ENCODE measurements at places on chromosomes 2 and 18.
A peak's percentile ranks its signal among the peaks of the same experiment; 100 is the strongest.

DNA sequence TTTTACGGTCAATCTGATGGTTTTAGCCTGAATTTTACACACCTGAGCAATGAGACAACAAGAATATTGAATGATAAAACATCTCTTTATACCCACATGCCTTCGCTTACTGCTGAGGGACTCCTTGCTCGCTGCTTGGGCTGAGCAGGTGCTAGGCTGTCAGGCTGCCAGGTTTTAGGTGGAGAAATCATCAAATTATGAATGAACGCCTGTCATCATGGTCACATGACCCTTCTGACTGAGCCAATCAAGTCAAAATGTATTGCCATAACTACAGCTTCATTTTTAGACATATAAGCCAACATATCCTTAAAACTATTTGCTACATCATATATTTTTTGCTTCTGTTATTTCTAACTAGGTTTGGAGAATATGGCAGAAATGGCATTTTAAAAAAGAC lies 274.0 kb downstream of the LNPK start:
- DNase-seq, result no peak

- no peak for DNase-seq
Measured at GRCh38 chr2:34851804-34852203, 1252.7 kb upstream of the FAM98A start.

DNA sequence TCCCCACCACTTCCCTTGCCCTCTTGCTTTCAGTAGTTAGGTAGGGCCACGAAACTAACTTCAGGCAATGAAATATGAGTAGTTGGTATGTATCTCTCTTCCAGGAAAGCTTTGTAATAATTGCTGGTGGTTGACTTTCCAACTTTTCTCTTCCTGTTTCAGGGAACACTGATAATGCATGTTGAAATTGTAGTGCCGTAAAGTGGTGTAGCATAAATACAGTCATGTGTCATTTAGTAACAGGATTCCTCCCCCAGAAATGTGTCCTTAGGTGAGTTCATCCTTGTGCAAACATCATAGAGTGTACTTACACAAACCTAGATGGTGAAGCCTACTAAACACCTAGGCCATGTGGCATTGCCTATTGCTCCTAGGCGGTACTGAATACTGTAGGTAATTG lies 429.2 kb downstream of the PID1 start:
- no peak for DNase-seq

DNA sequence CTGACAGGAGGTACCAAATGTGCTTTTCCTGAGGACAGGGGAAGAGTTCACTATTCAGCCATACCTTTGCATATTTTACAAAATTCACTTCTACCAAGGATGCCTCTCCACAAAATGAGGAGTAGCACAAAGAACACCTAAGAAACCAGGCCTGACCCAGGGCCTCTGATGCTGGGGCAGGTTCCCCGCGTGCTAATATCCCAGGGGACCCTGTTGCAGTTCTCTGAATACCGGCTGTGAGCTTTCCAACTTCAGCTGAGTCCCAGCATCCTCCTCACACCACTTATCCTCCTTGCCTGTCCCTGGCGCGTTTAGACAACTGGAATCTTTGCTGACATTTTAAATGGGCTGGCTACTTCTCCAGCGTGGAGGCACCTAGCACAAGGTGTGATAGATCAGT lies 142.3 kb downstream of the BCL2 start:
- DNase-seq, result no peak

DNA sequence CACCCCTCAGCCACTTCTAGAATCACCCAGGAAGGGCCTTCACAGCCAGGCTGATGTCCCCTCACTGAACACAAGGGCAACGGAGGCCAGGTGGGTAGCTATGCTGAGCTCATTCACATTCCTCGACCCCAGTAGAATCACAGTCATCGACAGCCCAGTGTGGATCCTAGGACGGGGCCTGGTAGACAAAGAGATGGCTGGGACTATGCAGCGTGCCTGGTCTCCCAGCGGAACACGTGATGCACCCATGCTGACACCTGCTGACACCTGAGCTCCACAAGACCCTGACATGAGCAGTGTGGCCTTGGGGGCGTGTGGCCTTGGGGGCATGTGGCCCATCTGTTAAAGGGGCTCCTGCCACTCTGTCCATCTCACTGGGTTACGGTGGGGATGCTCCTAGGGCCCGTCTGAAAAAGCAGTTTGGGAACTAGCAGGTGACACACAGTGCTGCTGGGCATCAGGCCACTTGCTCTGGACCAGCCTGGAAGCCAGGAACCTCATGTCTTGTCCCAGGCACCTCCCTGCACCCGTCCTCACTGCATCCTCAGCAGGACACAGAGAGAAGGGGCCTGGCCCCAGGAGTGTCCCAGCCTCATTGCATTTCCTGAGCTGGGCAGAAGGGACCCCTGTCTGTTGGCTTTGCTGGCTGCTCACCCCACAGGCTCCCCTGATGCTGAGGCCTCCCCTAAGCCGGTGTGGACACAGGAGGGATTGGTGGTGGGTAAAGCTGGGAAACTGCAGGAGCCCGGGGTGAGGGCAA lies 9.7 kb downstream of the ECEL1 start:
- DNase-seq, result no peak

GRCh38 chr2:122034344-122034743 lies 278.9 kb downstream of the TSN start:
- no peak for DNase-seq

DNA sequence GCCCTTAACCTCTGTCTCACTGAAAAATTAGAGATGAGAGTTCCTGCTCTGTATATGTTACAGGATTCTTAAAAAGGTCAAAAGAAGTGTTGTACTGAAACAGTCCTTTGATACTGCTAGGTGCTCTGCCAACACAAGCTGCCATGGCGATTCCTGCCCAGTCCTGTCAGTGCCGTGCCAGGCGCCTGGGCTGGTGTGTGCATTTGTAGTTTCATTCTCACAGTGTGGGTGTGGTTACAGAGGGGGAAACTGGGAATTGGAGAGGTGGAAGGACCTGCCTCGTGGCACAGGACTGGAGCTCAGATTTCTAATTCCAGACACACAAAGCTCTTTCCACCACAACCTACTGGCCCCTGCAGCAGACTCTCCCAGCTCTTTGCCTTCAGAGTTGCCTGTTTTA lies 122.3 kb upstream of the RAB6C start:
- no peak for DNase-seq

- no peak for DNase-seq
Measured at GRCh38 chr2:42091671-42092070, 43.9 kb downstream of the PKDCC start.

- no peak for DNase-seq
Measured at GRCh38 chr18:78034755-78035154, 785.1 kb downstream of the GALR1 start.

GRCh38 chr2:62455957-62456692 lies 49.9 kb downstream of the TMEM17 start:
- DNase-seq, result no peak

- no peak for DNase-seq
Measured at GRCh38 chr2:230130668-230131364, 62.1 kb upstream of the SLC16A14 start.

DNA sequence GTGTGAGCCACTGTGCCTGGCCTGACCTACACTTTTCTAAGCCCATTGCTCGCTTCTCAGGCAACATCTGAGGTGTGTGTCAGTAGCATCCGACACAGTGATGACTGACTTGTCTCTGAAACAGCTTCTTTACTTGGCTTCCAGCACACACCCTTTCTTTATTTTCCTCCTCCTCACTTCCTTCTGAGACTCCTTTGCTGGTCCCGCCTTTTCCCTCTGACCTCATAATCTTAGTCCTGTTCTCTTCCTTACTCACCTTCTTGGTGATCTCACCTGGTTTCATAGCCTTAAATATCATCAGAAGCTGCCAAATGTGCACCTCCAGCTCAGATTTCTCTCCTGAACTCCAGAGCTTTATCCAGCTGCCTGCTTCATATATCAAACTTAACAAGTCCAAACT lies 66.6 kb upstream of the PELI1 start:
- DNase-seq, result no peak

GRCh38 chr2:227785293-227785692 lies 28.3 kb upstream of the CCL20 start:
- no peak for DNase-seq

DNA sequence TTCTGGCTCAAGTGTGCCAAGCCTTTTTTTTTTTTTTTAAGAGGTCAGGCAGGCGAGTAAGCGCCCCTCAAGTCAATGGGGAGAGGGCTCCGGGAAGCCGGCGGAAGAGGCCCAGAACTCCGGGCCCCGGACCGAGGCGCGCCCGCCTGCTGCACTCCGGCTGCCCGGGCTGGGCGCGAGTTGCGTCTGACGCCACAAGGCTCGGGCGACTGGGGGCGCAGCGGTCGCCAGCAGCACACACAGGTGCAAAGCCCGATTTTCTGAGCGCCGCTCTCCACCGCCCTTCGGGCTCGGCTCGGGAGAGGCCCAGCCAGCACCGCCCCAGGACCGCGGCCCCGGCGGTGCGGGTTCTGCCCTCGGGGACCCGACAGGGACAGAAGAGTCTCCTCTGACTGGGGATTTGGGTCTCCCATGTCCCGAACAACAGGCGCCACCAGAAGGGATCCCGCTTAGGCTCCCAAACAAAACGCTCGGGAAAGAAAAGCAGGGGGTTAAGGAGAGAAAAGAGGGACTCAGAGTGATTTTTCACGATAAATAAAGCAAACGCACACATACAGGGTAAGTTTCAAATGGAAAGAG lies 787 bp downstream of the ERBB4 start:
- no peak for DNase-seq

GRCh38 chr2:54233832-54234649 lies 22.0 kb downstream of the TSPYL6 start:
- no peak for DNase-seq

- no peak for DNase-seq
Measured at GRCh38 chr2:235138339-235138738, 186.5 kb downstream of the SH3BP4 start.

GRCh38 chr2:35787302-35788031 lies 568.1 kb upstream of the CRIM1 start:
- no peak for DNase-seq

DNA sequence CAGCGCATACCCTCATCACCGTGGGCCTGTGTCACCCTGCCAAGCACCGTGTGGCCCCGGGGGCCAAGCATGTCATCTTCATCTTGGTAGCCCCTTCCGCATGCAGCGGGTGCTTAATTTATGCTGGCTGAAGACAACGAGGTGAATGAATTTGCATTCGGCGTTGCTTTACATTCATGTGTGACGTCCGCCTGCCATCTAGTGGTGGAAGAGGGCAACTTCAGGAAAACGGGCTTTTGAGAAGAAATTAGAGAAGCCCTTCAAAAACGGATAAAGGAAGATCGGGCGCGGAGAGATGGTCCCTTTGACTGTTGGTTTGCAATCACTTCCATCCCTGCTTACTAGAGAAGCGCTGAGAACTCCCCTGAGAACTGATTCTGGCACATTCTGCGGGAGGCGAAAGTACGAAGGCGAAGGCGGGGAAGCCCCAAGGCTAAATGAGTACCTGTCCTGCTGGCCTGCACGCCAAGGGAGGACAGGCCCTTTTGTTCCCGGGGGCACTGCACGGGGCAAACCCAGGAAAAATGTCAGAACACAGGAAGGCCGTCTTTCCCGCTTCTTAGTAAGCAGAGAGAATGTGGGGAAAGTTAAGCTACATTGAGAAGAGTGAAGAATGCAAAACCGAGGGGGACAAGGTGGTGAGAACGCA lies 145.9 kb downstream of the ZNF516 start:
- peak; percentile 26 for DNase-seq

- no peak for DNase-seq
Measured at GRCh38 chr2:98377544-98377943, 31.3 kb downstream of the CNGA3 start.

DNA sequence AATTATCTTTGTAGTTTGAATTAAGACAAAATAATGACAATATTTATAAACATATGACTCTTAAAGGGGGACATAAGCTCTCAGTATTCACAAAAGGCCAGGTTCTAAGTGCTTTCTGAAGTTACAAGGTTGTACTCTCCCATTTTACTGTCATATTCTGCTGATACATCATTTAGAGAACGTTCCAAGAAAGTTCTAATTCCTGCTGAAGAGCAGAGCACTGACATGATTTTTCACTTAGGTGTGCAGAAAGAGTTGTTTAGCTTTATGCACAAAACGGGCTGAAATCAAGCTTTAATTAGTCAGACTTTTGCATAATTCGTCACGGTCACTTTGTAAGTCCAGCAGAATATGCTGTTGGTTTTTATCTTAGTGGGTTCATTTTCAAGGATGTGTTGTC lies 37.3 kb downstream of the ADAM23 start:
- no peak for DNase-seq

DNA sequence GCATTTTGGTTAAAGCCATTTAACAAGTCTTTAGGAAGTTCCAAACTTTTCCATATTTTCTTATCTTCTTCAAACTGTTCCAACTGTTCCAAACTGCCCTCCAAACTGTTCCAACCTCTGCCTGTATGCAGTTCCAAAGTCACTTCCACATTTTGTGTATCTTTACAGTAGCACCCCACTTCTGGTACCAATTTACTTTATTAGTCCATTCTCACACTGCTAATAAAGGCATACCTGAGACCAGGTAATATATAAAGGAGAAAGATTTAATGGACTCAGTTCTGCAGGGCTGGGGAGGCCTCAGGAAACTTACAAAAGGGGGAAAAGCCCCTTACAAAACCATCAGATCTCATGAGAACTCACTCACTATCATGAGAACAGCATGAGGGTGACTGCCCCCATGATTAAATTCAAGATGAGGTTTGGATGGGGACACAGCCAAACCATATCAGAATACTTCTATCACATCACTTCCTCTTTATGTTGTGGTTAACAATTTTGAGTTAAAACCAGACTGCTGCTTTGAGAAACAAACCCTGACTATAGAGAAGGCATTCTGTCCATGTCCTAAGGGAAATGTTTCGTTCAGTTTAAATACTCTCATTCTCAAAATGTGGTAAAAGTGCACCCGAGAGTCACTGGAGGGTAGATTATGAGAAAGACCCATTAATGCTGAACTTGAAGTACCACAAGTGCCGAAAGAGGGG lies 11.0 kb downstream of the IL18R1 start:
- DNase-seq, result no peak

DNA sequence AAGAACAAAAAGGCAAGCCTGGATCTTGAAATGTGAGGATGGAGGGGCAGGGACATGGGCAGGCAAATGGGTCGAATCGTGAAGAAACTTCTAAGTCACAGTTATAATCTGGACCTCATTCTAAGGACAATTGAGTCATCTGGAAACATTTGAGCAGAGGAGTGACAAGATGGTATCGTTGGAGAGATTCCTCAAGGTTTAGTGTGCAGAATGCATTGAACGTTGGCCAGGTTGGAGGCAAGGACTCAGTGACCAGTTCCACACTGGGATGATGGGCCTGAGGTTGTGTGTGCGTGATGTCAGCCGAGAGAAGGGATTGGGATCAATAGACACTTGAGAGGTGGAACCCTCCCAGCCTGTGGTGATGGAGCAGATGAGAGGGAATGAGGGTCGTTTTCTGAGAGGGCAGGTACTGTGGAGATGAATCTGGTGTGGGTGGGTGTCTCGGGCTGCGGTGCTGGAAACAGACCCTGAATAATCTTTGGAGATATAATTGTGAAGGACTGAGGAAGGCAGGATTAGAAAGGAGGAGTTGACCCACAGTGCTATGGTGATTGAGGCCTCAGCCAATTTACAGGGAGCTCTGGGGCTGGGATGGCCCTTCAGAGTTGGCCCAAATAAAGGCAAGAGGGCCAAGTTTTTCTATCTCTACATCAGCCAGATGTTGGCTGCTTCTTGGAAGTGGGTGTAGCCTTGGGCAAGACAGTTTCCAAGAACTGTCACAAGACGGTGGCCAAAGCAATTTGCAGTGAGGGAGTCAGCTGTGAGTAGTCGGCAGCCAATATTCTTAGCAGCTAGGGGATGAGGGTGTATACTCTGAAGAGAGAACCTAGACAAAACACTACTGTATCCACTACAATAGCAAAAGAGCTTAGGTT lies 5.8 kb upstream of the ZNF532 start:
- DNase-seq, result no peak

GRCh38 chr2:130813722-130814121 lies 23.0 kb upstream of the ARHGEF4 start:
- DNase-seq, result no peak

Data from activated T-helper 1 cell treated with anti-CD3 and anti-CD28 coated beads, Interleukin-2, amount 50 U/mL, for 16 hours (primary cell).